ENCODE measurements at places on chromosomes 2 and 18.

- no peak for DNase-seq
Measured at GRCh38 chr2:227117027-227117426, 47.0 kb downstream of the COL4A4 start.

DNA sequence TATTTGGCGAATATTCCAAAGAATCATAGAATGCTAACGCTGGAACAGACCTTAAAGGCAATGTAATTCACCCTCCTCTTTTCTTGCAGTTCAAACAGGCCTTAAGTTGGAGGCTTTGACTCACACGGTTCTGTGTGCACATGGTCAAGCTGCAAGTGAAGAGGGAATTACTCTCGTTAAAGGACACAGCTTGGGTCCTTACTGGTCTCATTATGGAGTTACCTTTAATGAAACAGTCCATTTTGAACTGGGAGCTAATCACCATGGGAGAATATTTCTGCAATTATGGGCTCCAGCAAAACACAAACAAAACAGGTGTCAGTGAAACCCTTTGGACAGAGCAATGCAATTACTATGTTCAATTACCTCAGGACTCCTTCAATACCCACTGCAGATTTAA lies 135.5 kb downstream of the GAREM1 start:
- no peak for DNase-seq

DNA sequence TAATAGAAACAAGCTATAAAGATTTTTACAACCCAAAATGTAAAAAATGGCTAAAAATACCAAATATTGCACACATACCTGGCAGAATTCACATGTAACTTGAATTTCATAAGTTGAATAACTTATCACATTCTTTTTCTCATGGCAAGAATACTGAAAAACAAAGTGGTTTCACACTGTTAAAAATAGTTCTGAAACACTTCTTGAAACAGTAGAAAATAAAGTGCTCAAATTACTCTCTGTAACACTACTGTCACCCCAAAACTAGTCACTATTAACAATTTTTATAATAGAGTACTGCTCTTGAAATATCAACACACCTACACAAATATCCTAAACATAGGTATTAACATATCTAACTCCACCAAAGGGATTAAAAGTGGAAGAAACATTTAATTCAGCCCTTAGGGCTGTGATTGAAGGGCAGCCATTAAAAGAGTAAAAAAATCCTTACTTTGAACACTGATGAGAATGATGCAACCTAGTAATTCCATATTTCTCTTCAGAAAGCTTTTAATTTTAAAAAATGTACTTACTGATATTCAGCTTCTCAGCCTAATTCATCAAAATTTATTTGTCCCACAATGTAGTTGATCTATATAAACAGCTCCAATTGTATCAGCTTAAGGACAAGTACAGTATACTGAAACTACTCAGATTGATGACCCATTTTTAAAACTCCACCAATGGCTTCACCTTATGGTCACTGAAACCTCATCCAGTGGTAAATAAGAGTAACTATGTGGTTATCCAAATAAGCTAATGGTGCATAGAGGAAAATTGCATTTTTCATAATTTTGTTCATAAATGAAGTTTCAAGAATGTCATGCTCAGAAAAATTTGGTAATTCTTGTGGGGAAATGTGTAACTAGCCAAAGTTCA lies 31.4 kb downstream of the ATF2 start:
- no peak for DNase-seq

DNA sequence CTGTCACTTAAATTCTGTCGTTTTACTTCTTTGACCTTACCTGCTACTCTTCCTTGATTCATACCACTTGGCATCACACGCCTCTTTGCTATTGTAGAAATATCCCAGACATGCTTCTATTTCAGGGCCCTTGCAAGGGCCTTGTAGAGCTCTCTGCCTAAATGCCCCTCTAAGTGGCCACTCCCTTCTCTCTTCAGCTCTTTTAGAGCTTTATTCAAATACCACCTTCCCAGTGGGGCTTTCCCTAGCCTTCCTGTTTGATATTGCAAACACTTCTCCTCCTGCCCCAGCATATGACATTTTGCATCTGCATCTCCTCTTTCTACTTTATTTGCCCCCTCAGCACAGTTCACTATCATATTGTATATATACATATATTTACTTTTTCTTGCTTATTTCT lies 54.0 kb downstream of the PELI1 start:
- no peak for DNase-seq

GRCh38 chr2:173750353-173750801 lies 214.8 kb downstream of the SP3 start:
- DNase-seq: no peak

- no peak for DNase-seq
Measured at GRCh38 chr18:59861963-59862819, 37.6 kb upstream of the PMAIP1 start.

GRCh38 chr2:112614201-112614840 lies 29.9 kb downstream of the CHCHD5 start:
- no peak for DNase-seq

- DNase-seq: no peak
Measured at GRCh38 chr2:174365571-174365970, 30.0 kb upstream of the SCRN3 start.

DNA sequence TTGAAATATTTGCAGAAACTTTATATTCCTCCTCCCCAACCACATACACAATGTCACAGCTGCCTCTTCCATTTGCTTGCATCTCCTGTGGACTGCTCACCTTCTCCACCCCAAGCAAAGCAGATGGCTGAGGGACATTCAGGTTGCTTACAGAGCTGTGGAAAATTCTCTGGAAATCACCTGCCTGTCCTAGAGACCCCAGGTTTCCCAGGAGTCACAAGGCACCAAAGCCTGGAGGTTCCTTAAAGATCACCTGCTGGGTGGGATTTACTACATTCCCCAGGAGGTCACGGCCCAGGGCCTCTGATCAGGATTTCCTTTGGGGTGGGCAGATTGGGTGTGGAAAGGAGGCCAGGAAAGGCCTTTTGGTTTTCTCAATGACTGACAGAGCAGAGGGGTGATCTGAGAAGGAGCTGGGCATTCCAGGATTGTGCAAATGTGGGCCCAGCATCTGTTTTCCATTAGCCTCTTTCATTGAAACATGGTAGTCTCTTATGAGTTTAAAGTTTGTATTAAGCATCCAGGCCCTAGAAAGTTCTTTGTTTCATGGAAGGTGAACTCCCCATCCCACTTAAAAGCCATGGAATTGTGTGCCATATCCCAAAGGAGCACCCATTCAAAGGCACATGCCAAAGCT lies 410.7 kb upstream of the TNP1 start:
- DNase-seq: no peak

GRCh38 chr2:201250741-201251140 lies 9.6 kb upstream of the CASP8 start:
- no peak for DNase-seq

- DNase-seq: no peak
Measured at GRCh38 chr18:41992066-41992465, 37.0 kb downstream of the PIK3C3 start.

DNA sequence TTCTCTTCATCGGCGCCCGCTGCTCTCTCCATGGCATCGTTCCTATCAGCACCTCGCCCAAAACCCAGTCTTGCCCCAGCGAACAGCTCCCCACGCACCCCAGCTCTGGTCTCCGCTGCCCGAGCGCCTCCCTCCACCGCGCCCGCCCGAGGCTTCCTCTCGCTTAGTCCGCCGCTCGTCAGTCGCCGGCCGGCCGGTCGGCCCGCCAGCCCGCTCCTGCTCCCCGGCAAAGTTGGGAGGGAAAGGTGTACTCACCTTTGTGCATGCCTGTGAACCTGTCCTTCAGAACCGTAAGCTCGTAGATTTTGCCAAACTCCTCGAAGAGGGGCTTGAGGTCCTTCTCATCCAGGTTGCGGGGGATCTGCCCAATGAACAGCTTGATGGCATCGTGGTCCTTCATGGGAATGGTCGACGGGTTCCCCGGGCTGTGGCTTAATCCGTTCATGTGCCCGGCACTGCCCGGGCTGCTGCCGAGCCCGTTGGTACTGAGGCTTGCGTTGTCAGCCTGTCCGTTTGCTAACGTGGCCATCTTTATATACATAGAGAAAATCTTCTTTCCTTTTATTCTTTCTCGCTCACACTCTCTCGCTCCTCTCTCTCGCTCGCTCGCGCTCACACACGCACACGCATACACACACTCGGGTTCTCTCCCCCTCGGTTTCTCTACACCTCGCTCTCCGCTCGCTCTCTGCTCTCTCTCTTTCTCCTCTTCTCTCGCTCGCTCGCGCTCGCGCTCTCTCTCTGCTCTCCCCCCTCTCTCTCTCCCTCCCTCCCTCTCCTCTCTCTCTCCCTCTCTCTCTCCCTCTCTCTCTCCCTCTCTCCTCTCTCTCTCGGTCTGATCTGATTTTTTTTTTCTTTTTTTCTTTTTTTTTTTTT lies at the start of gene CELF4:
Gene CELF4, minus strand, starts transcription at position 698 of the 876 bp plus-strand sequence.
- DNase-seq: no peak

DNA sequence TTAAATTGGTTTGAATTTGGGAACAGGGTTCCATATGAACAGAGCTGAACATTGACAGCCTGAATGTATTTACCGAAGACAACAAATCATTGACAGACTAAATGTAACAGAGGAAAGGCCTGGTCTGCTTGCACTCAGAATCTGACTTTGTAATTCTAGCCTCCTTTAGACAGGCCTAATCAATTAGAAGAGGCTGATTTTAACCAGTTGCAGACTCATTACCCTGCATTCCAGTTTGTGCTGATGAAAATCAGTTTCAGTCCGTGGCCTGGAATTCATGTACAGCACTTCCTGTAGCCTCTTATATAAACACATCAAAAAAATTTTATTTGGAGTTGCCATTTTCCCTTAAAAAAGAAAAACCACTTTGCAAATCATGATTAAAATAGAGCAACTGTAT lies 93.1 kb upstream of the ZFP36L2 start:
- no peak for DNase-seq

GRCh38 chr2:140491876-140492275 lies 1638.9 kb downstream of the LRP1B start:
- DNase-seq: no peak

DNA sequence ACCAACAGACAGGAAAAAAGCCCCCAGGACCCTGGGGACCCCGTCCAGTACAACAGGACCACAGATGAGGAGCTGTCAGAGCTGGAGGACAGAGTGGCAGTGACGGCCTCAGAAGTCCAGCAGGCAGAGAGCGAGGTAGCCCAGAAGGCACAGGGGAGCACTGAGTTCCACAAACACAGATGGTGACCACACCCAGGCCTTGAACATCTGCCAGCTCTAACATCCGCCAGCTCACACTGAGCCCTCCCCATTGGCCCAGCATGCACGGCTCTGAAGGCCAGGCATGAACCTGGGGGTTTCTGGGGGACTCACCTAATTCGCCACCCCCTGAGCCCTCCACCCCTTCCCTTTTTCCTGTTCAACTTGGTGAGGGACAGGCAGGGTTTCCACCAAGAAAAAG lies 25.6 kb upstream of the PRLH start:
- no peak for DNase-seq

GRCh38 chr2:42777883-42778805 lies 14.2 kb upstream of the OXER1 start:
- DNase-seq: no peak

DNA sequence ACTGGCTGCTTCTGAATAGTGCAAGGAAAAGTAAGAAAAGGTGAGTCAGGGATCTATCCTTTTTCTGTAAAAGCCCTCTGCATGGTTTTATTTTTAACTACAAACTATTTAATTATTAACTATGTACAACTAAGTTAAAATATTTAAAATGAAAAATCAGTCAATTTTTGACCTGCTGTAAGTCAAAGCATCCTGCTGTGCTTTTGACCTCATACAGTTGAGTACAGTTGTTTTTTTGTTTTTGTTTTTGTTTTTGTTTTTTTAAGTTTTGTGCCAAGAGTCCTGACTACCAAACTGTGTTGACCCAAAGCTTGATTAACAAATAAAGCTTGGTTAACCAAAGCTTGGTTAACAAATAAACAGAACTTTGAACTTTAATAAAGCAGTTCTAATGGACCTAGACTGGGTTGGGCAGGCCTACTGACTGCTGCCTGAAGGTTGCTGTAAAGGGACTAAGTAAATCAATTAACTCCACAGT lies at the start of gene ACMSD:
Gene ACMSD, plus strand, starts transcription at position 474 of the 478 bp plus-strand sequence. CDS start 67 bp downstream, outside the sequence.
- no peak for DNase-seq

- no peak for DNase-seq
Measured at GRCh38 chr18:34880403-34880802, 160.8 kb upstream of the MAPRE2 start.

DNA sequence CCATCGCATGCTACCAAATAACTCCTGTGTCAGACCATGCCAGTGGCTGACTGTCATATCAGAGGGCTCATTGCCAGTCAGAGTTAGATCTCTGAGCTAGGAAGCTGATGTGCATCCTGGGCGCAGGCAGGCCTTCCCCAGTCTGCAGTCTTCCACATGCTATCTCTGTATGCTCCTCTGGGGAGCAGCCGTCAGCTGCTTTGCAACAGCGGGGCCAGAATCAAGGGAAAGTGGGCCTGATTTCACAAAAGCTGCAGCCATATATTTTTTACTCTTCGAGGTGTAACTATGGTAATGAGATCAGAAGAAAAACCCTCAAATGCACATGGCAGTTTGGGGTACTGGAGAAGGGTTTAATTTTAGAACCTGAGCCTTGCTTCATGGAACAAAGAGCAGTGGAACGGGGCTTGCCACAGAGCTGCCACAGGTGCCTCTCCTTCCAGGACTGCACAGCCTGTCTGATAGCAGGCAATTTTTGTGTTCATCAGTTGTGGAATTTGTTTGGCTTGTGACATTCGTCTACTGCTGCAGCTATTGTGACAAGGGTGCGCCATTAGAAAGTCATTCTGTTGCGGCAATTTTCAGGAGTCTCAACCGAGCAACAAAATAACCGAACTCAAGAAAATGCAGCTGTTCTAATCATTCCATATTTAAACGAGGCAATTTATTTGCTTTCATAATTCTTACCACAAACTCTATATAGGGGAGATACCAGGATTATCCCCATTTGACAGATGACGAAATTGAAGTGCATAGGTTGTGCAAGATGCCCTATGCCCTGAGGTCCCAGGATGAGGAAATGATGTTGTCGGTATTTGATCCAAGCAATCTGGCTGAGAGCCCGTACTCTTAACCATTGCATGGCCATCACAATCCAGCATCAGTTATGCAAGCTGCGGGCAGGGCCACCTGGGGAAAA lies 109.6 kb upstream of the CYRIA start:
- no peak for DNase-seq

DNA sequence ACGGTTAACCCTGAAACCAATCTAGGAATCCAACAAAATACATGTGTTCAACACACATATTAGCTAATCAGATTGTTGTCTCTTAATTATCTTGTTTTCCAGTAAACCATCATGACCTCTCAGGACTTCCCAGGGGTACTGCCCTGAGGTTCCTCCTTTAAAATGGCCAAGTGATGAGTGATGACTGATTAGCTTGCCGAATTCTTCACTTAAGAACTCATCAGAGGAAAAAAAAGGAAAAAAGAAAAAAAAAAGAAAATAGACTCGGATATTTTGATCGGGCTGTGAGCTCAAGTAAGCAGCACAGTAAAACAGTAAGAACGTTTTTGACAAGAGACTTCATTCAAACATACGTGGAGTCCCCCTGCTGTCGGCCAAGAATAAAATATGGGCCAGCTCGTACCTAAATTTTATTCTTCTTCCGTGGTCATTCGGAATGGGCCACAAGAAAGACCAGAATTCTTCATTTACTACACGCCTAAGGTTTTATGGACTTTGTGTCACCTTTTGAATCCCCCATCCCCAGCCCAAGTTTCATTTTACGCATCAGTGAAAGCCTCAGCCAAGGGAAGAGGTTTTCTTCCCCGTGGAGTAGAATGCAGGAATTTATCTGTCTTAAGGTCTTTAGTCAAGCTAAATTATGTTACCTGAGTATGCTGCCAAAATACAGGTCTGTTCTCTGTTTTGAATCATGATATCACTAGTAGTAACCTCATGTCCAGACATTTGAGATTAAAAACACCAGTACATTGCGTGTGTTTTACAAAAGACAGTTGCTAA lies 40.5 kb downstream of the COLEC12 start:
- DNase-seq: no peak

Measured in activated CD8-positive, alpha-beta memory T cell treated with anti-CD3 and anti-CD28 coated beads, Interleukin-2, amount 50 U/mL, for 48 hours (primary cell).